Esophagus squamous epithelium (tissue), 5 donors: ENCODE measurements at places on chromosomes 5 and 9.

DNA sequence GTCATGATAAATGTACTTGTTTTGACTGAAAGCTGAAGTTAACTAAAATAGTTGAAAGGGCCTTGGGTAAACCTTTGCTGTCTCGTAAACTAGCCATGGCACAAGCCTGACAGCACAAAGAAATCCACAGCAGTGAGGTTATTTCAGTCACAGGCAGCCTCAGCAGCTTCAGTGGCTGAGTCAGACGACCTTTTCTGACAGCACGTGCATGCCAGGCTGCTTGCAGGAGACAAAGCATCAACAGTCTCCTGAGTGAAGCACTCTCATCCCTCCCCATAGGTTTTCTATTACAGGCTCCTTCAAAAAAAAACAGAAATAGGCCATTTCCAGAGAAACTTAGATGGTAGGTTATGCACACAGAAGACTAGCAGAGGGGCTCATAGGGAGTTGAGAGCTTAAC lies 34.6 kb downstream of the OXCT1 start:
- no peak for DNase-seq

DNA sequence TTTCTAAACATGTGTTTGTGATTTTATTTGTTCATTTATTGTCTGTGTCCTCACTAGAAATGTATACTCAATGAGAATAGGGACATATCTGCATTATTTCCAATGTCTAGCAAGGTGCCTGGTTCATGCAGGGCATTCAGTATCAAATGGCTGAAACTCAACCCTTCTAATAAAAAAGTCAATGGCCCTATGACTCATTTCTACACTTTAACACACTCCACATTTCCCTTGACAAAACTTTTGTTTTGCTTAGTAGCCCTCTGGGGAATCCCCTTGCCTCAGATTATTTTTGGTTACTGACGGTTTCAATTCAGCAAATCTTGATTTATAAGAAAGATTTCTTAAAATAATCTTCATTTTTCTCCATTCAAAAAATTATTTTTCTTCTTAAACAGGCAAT lies 206.0 kb upstream of the DMRTA1 start:
- no peak for DNase-seq

DNA sequence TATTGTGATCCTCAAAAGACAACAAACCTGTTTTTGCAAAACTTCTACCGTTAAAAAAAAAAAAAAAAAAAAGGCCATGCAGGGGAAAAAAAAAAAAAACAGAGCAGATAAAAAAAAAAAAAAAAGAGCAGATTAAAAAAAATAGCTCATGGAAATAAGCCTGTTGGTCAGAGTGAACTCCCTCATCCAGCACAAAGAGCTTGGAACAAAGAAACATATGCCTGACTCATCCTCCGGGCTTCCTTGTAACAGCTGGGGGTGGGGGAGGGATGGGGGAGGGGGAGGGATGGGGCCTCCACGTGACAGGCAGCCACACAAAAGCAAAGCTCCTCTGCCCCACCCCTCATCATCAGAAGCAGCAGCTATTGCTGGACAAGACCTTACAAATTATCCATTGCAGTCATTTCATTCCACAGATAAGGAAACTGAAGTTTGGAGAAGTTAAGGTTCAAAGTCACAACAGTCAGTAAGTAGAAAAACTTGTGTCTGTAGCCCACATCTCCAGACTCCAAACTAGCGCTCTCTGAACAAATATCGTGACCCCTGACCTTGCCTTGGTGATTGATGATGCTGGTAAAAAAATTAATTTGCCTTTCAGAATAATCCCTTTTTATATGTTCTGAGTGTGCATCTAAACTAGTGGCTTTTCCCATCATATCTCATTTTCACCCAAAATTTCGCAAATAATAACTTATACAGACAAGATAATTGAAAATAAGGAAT lies 38.9 kb downstream of the SLC35D2 start:
- peak; percentile 6 for DNase-seq

DNA sequence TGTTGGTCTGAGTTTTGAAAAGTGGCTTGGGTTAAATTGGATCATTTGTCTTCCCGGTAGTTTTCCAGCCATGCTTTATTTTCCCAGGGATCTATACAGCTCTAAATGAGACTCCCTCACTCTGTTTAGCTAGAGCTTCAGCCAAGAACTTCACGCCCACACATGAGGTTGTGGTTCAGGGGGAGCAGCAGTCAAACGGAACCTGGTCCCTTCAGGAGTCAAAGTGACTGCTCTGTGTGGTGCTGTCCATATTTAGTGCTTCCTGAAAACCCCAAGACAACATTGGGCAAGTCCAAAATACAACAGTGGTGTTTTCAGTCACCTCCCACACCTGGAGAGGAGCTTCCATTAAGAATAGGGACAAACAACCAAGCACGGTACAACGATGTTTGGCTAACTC lies 90.5 kb downstream of the ANKH start:
- no peak for DNase-seq

GRCh38 chr5:34020726-34021125 lies 12.9 kb upstream of the AMACR start:
- DNase-seq, result no peak

DNA sequence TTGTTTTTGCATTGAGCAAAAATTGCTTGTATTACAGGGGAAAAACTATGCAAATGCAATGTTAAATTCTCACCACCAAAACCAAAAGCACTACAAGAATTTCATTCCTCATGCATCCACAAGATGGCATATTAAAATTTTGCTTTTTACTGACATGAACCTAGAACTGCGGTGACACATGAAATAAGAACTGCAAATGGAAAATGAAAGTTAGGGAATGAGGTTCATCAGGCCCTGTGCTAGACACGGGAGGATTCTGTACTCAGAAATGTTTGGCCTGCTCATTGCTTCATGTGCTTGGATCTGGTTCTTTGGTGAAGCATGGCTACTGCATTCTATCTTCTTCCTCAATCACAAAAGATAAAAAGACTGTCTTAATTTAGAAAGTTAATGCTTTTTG lies 9.1 kb upstream of the RFK start:
- DNase-seq, result no peak

DNA sequence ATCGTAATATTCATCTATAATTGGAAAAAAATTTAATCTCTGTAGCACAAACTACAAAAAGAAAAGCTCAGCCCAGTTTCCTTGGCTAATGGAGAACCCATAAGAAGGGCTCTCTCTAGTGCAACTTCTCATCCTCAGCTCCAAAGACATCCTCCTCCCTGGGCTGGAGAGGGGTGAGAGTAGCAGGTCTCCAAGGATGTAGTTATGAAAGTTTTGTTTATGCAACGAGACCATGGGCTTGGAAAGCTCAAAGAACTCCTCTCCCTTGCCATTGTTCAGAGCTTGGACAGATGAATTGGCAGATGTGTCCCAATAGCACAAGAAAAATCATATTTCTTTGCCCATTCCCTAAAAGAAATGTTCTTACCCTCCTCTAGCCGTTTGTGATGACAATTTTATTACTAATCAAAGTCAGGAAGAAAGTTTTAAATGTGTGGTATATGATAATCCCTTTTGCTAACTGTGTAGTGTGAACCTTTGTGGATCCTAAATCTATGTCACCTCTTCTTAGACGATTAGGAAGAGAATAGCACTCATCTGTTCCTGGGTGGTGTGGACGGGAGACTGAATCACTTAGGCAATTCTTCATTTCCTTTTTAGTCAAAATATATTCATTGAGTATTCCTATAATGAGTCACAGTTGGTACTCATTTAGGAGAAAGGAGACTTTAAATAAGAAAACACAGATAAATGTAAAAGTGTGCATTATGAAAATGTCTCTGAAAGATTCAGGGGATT lies 52.2 kb downstream of the GARNL3 start:
- no peak for DNase-seq

DNA sequence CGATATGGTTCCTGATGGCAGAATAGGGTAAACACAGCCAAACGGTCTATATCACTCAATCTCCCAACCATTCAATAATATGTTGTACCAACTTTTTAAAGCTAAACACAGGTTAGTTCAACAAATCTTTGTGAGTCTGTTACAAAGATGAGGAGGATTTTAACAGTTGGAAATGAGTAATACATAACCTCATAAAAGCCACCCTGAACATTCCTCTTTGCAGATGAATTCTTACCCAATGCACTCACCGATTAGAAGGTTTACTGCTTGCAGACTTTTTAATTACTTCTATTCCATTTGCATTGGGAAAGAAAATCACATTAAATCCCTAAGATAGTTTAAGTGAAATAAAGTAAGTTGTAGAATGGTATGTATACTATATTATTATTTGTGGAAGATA lies 23.3 kb upstream of the TRMT10B start:
- no peak for DNase-seq

- DNase-seq, result no peak
Observed at GRCh38 chr5:13003457-13003856, 941.0 kb downstream of the DNAH5 start.

DNA sequence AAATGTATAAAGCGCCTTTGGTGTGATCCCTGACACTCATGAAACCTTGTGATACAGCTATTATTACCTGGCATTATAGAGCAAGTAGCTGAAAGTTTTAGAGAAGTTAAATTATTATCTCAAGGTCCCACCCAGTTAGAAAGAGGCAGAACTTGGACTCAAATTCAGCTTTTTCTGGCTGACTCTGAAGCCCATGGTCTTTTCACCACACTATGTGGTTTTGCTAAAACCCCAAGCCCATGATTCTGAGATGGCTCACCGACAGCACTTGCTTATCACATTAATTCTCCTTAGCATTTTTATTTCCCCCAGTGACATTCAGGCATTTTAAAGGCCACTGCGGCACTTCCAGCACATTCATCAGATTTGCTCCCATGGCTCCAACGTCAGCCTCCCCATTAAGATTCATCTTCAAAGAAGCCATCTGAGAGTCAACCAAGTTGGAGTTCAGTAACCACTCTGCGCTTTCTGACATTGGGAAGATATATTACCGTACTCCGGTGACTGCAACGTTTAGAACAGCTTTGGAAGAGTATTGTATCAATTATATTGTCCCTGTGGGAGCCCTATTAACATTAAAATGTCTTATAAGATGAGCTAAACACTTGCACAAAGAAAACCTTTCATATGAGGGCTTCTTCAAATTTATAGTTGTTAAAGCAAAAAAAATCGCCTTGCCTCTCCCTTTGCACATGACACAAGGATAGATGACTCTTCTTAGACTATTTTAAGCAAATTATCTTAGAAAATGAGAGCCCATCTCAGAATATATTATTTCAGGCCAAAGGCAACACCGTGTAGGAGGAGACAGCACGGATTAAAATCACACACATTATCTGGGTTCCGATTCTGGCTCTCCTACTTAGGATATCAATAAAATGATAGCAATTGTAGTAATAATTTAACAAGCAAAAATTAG lies 638.1 kb downstream of the ACTL7B start:
- no peak for DNase-seq

- DNase-seq, result no peak
Observed at GRCh38 chr5:84696651-84697050, 312.0 kb upstream of the EDIL3 start.

DNA sequence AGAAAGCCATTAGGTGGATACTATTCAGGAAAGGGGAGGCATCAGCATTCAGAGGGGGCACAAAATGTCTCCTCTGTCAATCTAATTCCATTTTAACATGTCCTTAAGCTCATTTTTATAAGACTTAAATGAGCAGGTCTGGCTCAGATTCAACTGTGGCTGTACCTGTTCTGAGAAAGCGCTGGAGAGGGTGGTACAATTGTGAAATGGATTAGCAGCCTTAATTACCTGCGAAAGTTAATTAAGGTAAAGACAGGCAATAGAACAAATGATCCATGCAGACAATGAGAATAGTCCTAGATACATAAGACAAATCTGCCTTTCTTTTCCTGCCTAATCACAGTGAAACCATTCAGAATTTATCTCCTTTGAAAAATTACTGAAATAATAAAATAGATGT lies 96.2 kb downstream of the TAF11L14 start:
- no peak for DNase-seq

- DNase-seq, result no peak
Observed at GRCh38 chr9:85927076-85927475, 13.9 kb upstream of the NAA35 start.
